GM18507 (cell line): ENCODE measurements at places on chromosomes 7 and 10.

DNA sequence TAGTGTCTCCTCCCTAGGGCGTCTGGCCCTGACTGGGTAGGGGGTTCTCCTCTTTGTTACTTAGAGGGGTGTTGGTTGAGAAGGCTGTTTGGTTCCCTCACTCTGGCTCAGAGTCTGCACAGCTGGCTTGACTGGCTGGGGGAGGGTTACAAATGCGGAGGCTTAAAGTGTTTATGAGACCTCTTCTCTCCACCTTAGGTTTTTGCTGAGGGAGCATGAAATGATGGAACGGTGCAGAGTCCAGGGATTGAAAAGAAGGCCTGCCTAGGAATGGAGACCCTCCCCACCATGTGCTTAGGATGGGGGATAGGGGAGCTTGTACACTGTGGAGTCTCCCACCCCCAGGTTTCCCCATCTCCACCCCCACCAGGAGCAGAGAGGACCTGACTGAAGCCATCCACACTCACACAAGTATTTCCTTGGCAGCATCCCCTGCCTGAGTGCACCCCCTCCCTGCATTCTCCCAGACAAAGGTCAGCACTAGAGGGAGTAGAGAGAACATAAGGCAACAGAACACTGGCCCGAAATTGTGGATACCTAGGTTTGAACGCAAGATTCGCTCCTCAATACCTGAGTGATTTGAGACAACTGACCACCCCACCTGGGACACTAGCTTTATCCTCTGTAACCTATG, 1.7 kb upstream of the LDB1 start:
- DNase-seq, result no peak

DNA sequence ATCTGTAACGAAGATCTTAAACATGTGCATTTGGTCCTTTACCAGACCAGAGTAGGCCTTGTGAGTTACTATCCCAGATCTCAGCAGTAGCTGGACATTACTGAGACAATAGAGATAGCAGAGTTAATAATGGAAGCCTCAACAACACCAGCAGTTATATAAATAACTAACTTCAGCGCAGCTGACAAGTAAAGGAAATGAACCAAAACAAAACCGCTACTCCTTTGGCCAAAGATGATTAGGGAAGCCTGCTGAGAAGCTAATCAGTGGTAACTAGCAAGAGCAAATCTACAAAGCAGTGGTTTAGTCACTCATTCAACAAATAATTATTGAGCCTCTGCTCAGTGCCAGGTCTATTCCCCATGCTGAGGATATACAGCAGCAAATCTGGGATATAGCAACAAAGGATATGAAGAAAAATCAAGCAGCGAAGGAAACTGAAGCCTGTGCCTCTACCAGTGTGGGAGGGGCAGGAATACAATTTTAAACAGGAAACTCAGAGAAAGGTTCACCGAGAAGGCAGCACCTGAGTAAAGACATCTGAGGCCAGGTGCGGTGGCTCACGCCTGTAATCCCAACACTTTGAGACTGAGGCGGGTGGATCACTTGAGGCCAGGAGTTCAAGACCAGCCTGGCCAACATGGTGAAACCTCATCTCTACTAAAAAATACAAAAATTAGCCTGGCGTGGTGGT, 103.6 kb downstream of the ELMO1 start:
- DNase-seq, result no peak

DNA sequence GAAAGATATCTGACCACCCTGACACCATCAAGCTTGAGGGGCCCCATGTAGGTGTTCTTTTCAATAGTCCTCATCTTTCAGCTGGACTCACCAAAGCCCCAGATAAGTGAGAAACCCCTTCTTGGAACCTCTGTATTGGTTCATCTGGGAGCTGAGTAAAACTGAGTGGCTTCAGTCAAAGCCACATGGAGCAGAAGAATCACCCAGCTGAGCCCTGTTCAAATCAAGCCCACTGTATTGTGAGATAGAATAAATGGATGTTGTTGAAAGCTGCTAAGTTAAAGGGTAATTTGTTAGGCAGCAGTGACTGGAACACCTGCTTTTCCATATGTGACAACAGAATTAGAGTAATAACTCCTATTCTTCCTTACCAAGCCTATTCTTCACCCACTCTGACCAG, 64.8 kb upstream of the SDK1 start:
- DNase-seq, result no peak

DNA sequence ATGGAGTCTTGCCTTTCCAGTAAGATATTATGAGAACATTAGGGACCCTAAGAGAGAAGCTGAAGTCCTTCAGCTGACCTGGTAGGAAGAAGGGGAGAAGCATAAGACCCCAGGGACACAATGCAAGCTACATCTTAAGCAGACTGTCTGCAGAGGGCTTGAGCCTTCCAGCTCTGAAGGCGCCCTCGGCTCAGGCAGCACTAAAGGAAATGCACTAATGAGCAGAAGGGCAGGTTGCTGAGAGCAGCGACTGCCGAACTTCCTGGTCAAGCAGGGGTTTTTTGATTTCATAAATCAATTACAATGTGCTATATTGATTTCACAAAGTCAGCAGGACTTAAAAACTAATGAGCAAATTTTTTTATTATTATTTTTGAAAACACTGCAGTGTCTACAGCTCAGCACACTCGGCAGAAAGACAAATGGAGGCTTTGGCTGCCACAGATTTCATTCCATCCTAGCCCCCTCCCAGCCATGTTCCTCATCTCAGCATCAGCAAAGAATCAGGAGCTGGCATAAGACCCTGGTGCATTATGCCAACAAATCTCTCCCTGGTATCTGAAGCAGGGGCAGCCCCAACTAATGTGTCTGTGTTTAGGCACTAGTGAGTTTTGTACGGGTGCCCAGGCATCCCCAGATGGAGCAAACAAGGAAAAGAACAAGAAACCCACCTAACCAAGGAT, 57.1 kb downstream of the LRRTM3 start:
- DNase-seq, result no peak

GRCh38 chr7:51256209-51256781, 60.3 kb downstream of the COBL start:
- no peak for DNase-seq

DNA sequence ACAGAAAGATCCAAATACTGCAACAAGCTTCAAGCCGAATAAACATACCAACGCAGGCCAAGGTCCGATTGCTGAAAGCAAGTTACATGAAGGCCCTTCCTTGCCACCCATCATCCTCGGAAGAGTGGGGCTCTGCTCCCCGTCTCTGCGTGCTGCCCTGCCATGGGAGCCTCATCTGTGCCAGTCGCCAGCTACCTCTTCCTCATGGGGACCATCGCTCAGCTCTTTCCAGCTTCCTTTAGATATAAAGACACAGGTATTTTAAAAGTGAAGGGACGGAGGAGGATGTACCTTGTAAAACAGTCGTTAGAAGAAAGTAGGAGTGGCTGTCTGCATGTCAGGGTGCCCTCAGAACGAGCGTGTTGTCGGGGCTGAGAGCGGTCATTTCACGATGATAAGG, 114.9 kb downstream of the INPP5A start:
- DNase-seq, result no peak

- DNase-seq, result no peak
These were observed at the start of gene SLC18A2 for GRCh38 chr10:117240621-117241529. Gene SLC18A2 (plus strand): TSS chr10:117241114. CDS start chr10:117241694, 580 bp downstream.

GRCh38 chr7:23285657-23286646, 13.2 kb upstream of the MALSU1 start:
- DNase-seq, result no peak

- no peak for DNase-seq
These were observed 14.9 kb downstream of the HEPACAM2 start for GRCh38 chr7:93211228-93211818.

- no peak for DNase-seq
These were observed 85.9 kb downstream of the CD36 start for GRCh38 chr7:80724249-80724871.

- DNase-seq, result no peak
These were observed 111.1 kb downstream of the CPED1 start for GRCh38 chr7:121099572-121099971.

GRCh38 chr7:135770139-135770710, 21.6 kb upstream of the FAM180A start:
- DNase-seq, result no peak

DNA sequence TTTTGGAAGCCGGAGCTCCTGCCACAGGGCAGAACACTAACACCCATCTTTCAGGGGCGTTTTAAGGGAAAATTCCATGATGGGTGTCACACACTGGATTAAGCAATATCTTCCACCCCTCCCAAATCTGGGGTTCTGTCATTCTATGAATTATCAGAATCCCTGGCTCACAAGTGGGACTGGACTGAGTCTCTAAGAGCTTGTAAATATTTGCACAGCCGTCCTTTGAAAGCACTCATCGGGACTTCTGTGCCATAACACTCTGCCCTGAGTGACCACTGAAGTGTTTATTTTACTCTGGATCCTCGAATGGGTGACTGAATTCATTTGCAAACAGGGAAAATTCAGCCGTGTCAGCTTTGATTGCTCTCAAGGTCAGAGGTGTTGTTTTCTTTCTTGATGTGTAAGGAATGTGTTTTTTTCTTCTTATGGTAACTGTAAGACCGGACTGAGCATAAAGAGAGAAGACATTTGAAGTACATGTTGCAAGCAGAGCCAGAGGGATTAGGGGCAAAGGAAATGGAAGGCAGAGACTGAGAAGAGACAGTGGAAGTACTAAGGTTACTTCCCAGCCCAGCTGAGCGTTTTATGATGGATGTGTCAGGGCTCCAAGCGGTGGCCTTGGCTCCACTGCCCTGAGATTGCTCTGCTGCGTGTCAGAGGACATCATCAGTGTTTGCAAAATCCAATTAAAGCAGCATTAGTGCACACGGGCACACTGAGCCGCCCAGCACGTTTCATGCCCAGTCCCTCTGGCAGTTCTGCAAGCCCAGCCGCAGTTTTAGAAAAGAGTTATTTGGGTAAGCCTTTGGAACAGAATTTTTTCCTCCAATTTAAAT, 17.7 kb upstream of the GTPBP4 start:
- no peak for DNase-seq
